ENCODE measurements at places on chromosomes 1 and 21.

DNA sequence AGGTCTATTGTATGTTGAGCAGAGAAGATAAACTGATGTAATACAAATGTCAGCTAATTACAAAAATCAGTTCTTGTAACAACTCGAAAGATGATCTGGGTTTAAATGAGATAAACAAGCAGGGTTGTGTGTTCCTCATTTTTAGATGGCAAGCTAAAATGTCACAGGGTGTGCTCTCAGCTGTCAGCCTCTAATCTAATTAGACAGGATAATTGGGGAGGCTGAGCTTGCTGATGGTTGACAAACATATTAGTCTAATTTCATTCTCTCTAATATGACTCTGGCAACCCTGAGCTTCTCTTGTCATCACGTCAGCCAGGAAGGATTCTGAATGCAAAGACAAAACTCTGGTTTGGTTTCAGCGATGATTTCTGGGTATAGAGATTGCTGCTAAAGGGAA, 335.3 kb upstream of the KAZN start:
- no peak for DNase-seq

- no peak for DNase-seq
Observed at GRCh38 chr1:203581841-203582240, 44.8 kb upstream of the ATP2B4 start.

GRCh38 chr1:42806171-42806570, 10.8 kb upstream of the ERMAP start:
- DNase-seq, result no peak

- DNase-seq, result no peak
Observed at GRCh38 chr1:226365831-226366231, 42.1 kb downstream of the PARP1 start.

DNA sequence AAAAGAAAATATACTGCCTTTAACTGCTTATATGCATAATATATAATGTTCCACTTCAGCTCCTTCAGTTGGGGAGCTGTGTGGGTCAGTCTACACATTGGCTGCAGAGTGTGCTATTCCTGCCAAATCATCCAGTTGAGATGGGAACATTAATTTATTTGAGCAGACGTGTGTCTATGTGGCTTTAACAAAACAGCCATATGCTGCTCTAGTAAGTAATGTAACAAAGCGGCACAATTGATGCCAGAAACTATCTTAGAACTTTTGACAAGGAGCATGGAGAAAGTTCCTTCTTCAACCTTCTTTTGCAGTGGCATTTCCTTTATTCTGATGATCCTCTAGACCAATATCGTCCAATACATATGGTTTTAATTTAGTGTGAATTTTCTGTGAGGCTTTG, 285.9 kb upstream of the C1orf87 start:
- no peak for DNase-seq

DNA sequence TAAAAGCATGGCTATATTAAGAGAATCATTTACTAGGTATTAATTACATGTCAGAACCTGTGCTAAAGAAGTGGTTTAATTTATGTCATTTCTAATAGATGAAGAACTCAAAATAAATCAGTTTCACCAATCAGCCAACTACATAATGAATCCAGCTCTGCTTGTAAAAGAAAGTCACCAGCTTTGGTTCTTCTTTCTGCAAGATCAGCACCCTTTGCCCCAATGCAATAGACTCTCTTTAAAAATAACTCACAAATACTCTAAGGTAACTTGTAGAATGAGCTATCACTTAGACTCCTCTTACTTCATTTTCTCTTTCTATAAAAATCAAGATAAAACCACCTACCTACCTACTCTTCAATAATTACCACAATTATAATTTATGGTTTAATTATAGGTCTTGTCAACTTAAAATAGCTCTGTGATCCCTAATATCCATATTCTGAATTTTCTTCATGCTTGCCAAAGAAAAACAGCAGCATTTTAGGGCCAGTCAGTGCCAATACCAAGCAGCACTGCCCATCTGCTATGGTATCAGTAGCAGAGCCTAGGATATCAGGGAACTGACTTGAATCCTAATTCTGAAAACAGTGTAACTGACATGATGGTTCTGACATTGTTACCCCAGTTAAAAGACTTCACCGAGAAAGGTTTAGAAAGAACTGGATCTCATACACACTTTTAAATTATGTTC, 11.3 kb downstream of the SLC19A2 start:
- no peak for DNase-seq

DNA sequence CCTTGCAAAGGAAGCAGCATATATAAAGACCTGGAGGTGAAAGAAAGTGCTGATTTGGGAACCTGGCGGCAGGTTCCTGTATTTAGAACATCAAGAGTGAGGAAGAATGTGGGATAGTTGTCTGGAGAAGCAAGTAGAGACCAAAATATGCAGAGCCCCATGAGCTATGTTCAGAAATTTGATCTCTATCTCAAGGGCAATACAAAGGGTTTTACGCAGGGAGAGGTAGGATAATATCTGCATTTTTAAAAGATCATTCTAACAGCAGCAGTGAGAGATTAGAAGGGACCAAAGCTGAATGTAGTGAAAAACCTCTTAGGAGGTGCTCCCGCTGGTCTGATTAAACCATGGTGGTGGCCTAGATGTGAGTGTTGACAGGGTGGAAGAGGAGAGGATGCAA, 453.9 kb upstream of the PKN2 start:
- no peak for DNase-seq
